ENCODE measurements at places on chromosomes 4 and X.

GRCh38 chrX:72621163-72621562 lies 48.5 kb upstream of the HDAC8 start:
- DNase-seq: no peak

DNA sequence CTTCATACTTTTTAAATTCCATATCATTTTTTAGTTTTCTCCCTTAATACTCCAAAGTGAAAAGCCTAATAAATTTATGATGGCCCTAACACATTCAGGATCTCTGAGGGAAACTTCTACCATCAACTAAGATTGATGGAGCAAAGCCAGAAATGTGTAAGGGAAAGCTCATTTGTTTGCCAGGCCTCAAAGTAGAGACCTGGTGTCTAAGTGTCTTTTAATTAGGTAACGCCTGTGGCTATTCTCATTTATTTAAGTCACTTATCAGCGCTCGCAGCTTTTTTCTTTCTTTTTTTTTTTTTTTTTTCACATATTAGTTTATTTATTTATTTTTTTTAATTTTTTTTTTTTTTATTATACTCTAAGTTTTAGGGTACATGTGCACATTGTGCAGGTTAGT lies 242.4 kb downstream of the TMA16 start:
- DNase-seq: no peak

DNA sequence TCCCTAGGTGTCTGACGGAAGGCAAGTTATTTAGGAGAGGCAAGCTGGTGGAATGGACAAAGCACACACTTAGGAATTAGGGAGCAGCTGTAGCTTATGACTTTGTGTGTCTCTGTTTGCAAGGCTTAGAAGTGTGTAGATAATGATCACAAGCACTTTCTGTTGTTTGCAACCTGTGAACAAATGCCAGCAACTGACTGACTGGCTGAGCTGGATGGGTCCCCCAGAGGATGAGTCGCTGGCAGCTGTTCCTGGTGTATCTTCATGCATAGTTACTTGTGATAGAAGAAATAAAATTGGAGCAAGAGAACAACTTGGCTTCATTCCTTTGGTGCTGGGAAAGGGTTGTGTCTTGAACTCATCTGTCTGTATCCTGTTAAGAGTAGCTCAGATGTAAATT lies 64.2 kb upstream of the BEND4 start:
- no peak for DNase-seq

GRCh38 chr4:114366368-114366767 lies 232.2 kb upstream of the UGT8 start:
- no peak for DNase-seq

DNA sequence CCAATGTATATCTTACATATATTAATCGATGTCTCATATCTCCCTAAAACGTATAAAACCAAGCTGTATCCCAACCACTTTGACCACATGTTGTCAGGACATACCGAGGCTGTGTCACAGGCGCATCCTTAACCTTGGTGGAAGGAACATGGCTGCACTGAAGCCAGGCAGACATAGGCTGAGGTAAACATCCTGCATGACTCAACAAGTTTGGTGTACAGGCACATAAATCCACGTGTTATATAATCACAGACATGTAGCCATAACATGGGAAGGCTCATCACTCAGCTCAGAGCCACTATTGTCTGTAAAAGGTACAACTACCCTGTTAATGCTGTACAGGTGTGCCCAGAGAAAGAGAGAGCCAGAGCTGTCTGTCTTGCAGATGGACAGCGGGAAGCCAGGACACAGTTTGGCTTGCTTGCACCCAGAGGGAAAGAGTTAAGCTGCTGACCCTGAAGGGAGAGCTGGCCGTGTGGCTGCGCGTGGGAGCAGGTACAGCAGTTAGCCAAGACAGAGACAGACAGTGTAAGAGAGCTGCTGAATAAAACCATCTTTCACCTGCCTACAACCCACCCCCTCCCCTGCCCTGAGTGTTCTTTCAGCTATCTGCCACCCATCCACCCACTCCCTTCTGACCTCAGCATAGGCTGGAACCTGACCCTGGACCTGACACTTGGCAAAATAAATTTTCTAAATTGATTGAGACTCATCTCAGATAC lies 22.3 kb upstream of the ZBTB33 start:
- DNase-seq: no peak

- peak; percentile 4 for DNase-seq
Observed at GRCh38 chr4:18722748-18723191, 701.2 kb upstream of the LCORL start.

GRCh38 chr4:189083769-189084168 lies 856.9 kb upstream of the FRG1 start:
- DNase-seq: no peak

GRCh38 chr4:185654311-185654710 lies 119.0 kb upstream of the PDLIM3 start:
- DNase-seq: no peak

GRCh38 chr4:151331276-151332042 lies 6.1 kb upstream of the SH3D19 start:
- no peak for DNase-seq

- no peak for DNase-seq
Observed at GRCh38 chr4:8586671-8587468, 5.7 kb upstream of the CPZ start.

DNA sequence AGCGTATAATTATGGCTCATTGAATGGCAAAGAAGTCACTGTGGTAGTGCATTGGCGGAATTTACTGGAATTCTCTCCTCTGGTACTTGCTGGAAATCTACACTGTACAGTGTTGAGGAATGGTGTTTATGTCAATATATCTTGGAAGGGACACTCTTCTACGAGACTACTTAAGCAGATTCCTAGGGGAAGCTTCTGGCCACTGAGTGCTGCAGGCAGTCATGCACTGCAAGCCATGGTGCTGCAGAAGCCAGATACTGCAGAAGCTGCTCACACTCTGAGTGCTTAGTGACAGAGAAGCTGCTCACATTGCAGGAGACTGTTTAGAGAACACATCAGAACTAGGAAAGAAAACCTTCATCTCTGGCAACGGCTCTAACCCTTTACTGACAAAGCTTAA lies 725.0 kb downstream of the CCSER1 start:
- peak; percentile 43 for DNase-seq

- peak; percentile 91 for DNase-seq
Observed at GRCh38 chr4:80196922-80197573, at the start of gene PRDM8. Gene PRDM8 (plus strand): TSS chr4:80197503. CDS start chr4:80200081, 2,578 bp downstream.

GRCh38 chr4:48205107-48205506 lies 64.5 kb downstream of the TEC start:
- no peak for DNase-seq

DNA sequence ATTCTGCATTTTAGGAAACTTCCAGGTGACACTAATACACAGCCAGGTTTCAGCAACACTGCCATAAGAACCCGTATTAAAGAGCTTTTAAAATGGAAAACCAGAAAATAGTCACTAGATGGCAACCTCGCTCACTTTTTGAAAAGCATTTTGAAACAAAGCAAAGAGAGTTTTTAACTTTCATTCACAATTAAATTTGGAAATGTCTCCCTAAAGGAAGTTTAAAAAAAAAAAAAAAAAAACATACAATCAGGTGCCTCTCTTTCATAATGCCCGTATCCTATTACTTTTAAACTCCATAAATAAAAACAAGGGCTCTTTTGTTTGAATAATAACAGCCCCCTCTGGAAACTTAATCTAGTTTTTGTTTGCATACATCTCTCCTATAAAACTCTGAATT lies 20.3 kb downstream of the MEPE start:
- peak; percentile 82 for DNase-seq

GRCh38 chr4:72365981-72366380 lies 203.0 kb downstream of the ADAMTS3 start:
- DNase-seq: no peak

DNA sequence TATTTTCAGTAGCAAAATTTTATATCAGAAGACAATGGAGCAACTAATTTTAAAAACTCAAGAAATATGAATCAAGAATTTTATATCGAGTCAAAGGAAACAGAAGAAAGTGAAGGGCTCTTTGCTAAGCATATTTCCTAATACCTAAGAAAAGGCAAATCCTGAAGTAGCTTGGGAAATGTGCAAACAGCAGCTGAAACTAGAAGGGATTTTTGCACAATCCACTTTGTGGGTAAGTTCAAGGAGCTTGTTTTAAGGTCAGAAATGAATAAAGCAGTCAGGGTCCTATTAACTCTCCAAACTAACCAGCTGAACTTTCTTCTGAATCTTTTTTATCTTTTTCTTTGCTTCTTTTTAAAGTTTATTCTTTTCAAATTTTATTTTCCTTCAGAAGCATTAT lies 500.9 kb upstream of the CXorf51A start:
- DNase-seq: no peak

GRCh38 chr4:177251237-177251636 lies 58.4 kb upstream of the NEIL3 start:
- no peak for DNase-seq

- DNase-seq: no peak
Observed at GRCh38 chr4:110959041-110959643, 336.3 kb upstream of the PITX2 start.

- no peak for DNase-seq
Observed at GRCh38 chrX:13433298-13433605, 113.4 kb upstream of the ATXN3L start.

Measured in eye (tissue), 1 donor.